ENCODE measurements at places on chromosomes 3 and 15.

DNA sequence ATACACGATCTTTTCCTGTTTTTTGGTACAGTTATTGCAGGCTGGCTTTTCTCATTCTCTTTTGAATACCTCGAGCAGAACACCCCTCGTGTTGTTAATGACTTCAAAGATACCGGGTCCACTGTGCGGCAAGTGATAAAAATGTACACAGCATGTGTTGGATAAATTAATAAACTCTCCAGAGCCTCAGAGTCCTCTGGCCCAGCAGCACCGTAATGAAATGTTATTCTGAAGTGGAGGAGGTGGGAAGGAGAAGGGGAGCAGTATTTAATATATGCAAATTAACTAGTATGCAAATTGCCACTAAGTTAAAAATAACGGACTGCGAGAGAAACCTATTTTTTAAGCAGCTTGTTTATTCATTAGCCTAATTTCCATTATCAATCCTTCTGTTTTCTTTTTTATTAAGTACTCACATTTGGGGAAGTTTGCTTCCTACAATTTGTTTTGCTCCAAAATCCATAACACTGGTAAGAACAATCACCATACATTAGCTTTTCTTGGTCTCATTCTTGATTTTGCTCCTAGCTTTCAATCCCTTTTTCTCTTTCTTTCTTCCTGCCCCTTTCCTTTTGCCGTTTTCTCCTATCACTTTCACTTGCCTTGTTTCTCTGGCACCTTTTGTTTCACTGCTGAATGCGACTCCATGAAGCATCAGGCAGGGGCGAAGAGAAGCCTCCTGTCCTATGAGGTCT is 462.3 kb upstream of the PPP2R3A start:
- no peak for DNase-seq

DNA sequence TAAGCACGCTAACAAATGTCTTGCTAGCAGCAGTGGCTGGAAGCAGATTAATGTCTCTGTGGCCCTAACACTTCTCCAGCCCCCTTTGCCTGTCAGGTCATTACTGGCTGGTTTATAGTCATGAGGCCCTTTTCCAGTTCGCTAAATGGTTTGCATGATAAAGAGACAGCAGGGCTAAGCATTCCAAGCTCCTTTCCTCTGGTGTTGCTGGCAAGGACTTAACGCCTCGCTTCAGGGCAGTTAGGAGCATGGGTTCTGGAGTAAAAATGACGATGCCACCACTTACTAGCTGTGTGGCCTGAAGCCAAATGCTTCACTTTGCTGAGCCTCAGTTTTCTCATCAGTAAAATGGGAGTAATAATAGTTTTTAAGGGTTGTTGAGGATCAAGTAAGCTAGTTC is 185.9 kb downstream of the MEGF11 start:
- DNase-seq, result no peak

GRCh38 chr3:81516042-81516441 is 245.4 kb downstream of the GBE1 start:
- DNase-seq, result no peak

GRCh38 chr3:69865925-69866679 is 126.8 kb downstream of the MITF start:
- DNase-seq, result no peak

- DNase-seq, result no peak
Measured at GRCh38 chr3:27945229-27945628, 223.1 kb upstream of the EOMES start.

DNA sequence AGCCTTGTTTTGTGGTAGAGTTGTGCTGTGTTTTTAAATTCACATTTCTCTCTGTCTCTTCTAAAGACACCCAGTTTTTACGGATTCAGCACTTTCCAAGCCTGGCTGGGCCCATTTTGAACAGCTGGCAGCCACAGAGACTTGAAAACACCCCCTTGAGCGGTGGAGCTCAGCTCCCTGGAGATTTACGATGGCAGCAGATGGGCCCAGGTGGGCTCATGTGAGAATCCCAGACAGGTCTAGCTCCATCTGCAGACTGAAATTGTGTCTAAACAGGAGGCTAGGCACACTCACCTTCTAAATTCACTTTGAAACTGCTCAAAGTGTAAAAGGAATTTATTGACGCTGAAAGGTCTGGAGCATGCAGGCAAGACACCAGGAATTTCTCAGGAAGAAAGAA is 232.0 kb upstream of the HES1 start:
- no peak for DNase-seq

DNA sequence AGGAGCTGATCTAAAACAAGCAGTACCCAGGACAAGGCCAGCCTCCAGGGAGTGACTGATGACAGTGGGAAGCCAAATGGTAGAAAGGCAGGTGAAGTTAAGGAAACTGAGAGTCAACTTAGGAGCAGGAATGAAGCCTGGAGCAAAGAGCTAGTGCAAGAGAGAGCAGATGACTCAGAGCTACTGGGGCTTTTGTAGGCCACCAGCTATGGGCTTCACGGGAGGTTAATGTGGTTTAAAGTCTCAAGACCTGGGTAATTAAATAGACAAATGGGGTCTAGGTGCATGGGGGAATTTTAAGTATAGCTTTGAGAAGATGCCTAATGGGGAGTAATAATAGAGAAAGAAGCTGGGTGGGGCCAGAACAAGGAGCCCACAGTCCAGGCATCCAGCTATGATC is 3.1 kb downstream of the CD86 start:
- no peak for DNase-seq

DNA sequence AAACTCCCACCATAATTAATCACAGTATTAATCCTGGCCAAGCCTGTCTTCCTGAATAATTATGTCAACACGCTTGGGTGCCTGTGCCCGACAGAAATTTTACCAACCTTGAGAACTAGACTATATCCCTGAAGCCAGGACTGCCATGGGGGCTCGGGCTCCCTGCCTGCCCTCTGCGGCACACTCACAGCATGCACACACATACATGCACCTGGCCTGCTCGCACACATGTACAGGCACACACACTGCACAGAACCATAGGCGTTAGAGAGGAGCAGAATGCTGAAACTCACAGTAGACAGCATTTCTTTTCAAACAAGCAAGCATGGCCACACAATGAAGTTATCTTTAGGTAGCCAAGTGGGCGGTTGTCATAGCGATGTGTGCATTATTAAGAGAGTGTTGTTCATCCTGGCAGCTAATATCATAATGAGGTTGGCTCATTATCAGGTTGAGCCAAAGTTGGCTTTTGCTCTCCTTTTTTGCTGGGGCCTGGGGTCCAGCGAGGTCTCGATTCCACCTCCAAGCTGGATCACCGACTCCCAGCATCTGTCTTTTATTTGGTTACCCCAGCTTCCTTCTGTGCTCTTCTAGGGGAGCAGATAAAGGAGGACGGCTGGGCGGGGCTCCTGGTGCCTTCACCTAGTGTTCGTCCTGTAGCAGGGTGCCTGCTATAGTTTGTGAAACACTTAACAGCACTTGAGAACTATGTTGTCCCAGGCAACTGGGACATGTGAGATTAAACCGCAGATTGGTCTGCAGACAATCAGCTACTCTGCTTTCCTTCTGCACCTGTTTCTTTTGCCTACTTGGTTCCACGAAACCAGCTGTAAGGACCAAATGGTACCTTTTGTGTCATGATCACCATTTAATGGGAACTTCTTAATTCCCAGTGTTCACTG is 91.4 kb downstream of the ZNF621 start:
- peak; percentile 7 for DNase-seq

DNA sequence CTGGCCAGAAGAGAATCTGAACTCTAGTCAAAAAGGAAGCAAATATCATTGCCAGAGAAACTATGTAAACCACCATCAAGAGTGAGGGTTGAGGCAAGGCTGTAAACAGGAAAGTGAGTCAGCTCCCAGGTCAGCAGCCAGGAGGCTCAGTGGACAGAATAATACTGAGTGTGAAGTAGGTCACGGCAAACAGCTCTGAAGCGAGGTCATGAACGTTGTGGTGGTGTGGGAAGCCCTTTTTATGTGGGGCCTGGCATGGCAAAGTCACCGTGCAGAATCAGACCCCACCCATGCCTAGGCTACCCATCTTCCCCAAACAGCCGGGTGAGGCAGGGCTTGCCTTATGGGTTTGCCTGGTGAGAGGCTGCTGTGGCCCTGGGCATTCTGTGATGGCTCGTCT is 43.9 kb downstream of the THBS1 start:
- DNase-seq, result no peak

- no peak for DNase-seq
Measured at GRCh38 chr3:143183665-143183964, 64.0 kb downstream of the CHST2 start.

DNA sequence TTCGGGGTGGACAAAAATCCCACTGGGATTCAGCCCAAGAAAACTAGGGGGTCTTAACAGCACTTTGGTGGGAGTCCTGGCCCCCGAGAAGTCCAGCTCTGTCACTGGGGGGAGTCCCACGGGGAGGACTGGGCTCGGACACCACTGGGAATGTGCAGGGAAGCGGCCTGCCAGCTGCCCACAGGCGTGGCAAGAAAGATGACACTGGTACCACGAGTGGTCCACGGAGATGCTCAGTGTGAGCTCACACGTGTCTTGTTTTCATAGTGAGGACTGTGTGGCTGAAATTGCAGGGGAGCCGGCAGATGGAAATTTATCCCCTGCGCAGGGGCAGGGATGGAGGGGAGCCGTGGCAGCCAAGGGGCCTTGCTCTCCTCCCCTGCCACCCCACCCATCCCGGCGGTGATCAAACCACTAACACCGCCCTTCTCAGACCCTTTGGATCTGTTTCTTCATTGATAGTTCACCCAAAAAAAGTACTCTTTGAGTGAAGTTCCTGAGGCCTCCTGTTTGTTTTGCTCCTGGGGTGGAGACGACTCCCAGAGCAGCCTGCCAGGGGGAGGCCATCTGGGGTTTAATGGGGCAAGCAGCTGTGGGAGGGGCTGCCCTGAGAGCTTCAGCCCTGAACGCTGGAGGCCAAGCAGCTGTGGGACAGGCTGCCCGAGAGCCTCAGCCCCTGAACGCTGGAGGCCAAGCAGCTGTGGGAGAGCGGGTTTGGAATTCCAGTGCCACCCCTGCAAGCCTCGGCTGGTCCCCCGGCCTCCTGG is 130.9 kb downstream of the LRRK1 start:
- peak; percentile 1 for DNase-seq

- no peak for DNase-seq
Measured at GRCh38 chr3:127221037-127221436, 28.1 kb downstream of the PRR23E start.

DNA sequence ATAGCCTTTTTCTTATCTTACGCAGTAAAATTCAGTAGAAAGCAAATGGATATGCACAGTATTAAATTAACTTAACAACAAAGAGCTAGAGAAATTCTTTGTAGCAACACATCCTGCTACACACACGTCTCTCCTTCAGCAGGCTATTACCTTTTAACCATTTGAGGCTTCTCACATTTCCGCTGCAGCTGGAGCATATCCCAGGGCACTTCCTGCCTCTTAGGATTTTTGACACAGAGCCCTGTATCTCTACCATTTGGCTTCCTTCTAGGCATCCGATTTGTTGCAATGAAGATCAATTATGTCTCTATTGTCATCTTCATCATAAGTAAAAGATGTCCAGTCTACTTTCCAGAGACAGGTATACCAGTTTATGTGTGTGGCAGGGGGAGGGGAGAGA is 292.4 kb upstream of the CBLB start:
- DNase-seq, result no peak

DNA sequence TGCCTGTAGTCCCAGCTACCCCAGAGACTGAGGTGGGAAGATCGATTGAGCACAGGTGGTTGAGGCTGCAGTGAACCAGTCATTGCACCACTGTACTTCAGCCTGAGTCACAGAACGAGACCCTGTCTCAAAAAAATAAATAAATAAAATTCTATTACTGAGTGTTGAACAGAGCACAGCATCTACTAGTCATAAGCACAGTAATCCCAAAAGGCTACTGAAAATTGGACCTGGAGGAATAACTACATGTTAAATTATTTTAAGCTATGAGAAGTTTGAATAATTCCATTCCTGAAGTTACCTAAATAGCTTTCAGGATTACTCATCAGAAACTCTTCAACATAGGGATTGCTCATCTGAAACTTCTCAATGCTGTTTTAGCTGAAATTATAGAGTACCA is 43.4 kb downstream of the ARMC8 start:
- no peak for DNase-seq

DNA sequence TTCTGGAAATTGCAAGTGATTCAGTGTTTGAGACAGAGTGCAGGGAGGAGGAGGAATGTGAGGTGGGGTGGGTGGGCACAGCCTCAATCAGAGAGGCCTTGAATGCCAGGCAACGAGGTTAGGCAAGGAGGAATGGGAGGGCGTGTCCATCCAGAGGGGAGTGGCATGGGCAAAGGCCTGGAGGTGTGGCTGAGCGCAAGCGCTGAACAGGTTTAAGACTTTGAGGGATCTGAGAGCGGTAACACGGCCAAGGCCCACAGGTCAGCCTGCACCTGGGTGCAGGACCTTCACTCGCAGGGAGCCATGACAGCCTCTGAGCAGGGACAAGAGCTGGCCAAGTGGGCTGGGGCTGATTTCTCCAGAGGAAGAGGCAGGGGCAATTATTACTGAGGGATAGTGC is 125.9 kb downstream of the TPRA1 start:
- no peak for DNase-seq

DNA sequence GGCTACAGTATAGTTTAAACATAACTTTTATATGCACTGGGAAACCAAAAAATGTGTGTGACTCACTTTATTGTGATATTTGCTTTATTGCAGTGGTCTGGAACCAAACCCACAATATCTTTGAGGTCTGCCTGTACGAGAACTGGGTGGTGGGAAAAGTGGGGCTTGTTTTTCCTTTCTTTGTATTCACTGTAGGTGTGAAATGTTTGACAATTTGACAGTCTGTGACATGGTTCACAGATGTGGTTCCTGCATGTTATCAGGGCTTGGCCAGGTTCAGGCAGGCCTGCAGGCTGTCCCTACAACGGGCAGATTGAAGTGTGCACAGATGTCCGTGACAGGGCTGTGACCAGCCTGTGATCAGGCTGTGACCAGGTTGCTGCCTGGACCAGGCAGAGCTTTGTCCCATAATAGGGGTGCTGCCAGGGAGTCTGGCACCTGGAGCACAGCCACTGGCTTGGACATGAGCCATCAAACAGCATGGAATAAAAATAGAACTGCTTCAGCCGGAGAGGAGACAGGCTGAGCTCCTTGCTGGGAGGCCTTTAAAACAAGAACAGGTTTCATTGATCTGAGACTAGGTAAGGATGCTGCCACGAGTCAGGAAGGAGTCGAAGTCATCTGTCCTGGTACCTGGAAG is 61.0 kb downstream of the KLF13 start:
- DNase-seq, result no peak

DNA sequence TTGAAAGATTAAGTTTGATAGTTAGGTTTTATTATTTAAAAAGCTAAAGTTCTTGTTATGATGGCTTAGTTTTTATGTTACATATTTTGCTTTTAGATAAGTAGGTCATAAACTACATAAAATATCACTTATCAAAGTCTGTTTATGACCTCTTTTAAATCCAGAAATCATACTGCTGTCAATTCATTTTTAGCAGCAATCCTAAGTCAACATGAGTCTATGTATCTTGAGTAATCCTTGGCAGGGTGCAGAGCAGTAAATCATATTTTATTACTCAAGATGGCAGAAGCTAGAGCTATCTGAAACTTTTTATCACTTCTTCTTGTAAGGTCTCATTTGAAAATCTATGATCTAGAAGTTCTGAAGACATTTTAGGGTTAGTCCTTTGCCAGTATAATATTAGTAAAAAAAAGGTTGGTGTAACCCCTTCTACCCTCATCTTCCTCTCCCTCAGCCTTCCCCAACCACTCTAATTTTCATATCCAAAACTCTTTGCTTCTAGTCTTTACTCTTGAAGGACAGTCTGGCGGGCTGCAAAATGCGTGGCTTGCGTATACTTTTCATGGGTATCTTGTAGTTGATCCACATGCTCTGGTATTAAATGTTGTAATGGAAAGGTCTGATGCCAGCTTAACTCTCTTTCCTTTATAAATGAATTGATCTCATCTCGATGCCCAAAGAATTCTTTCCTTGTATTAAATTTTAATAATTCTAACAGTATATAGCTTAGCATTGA is 134.0 kb upstream of the THRB start:
- DNase-seq, result no peak

GRCh38 chr15:89500397-89501270 is 4.3 kb upstream of the RHCG start:
- no peak for DNase-seq
